Fibroblast of the conjunctiva (primary cell): ENCODE measurements at places on chromosomes 4 and X.

DNA sequence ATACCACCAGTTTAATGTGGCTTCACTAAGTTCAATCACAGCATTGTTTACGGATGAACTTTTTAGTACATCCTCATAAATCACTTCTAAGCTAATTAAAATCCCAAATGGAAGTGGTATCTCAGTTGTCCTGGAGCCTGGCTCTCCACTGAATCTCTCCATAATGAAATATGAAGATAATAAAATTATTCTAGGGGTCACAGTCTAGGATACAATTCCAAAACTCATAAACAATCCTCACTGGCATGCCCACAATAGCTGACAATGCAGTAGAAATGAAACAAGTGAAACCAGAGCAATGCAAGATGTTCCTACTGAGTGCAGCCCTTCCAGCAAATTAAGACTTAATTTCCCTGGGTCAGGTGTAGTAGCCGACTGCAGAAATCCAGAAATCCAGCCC, 47.3 kb upstream of the FAM9B start:
- DNase-seq = no peak

DNA sequence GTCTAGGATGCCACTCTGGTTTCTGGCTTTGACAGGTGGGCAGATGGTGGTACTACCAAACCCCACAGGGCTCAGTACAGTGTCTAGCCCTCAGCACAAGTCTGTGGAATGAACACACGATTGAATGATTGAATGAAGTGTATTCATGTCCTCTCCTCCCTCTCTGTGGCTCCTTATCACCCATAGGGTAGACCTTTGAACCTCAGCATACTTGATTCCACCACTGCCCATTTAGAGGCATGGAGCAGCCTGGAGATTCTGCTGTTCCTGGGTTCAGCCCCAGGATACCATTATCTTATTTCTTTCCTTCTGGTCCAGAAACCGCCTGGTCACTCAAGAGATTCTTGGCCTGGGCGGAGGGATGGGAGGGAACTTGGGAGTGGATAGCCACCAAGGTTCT, 53.9 kb downstream of the PRPS1 start:
- DNase-seq = no peak

DNA sequence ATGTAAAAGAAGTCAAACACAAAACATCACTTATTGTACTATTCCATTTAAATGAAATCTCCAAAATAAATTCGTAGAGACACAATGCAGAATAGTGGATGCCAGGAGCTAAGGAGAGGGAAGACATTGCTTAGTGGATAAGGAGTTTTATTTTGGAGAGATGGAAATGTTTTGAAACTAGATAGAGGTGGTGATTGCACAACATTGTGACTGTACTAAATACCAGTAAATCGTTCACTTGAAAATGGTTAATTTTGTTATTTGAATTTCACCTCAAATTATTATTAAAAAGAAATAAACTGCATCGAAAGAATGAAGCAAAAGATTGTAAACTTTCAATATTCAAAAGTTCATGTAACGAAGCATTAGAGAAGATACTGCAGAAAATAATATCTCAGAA, 9.7 kb upstream of the ACSL4 start:
- no peak for DNase-seq

GRCh38 chr4:14916554-14917297, 85.6 kb upstream of the CPEB2 start:
- no peak for DNase-seq

DNA sequence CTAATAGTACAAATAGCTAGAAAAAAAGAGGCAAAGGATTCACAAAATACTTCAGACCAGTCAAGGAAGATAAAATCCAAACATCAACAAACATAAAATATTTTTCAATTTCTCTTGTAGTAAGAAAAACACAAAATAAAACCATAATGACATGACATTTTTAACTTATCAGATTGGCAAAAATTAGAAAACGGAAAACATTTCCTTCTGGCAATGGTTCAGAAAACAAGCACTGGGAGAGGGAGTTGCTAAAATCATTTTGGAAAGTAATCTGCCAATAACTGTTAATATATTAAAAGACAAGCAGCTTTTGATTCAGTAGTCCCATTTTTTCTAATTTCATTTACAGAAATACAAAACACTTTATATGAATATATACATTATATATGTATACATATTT, 26.1 kb downstream of the TKTL2 start:
- DNase-seq = no peak

DNA sequence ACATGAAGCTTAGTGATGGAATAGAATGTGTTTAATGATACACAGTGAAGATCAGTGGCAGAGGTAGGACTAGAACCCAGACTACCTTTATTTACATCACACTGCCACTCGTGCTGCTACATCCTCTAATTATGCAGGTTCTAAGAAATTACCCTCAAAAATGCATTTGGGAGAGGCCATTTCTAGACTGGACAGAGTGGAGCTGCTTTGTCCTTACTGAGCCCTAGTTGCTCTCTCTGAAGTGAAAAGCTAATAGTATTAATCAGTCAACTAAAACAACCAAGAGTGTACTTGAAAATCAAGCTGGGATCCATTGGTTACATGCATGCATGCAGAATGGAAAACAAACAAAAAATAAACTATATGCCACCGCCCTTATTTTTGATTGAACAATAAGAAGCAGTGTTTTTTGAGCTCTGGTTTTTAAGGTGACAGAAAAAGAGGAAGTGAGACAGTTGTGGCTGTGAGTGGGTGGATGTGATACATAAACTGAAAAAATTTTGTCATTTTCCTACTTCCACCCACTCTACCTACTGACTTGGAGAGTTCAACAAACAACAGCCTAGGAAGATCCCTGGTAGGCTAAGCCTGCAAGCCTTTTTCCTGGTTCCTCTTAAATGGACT, 6.8 kb upstream of the VSIG4 start:
- no peak for DNase-seq

DNA sequence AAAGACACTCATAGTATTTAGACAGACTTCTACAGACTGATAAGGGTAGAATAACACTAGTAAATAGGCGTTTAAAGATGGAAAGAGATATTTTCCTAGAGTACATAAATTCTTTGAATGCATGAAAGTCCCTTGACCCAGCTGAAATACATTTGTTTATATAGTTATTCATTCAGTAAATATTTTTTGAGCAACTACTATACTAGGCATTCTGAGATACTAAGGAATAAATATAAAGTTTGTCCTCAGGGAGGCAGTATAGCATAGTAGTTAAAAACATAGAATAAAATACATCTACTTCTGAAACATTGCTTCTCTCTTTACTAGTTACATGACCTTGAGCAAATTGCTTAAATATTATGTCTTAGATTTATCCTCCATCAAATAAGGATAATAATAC, 27.4 kb downstream of the HMGN5 start:
- DNase-seq = peak; percentile 0

DNA sequence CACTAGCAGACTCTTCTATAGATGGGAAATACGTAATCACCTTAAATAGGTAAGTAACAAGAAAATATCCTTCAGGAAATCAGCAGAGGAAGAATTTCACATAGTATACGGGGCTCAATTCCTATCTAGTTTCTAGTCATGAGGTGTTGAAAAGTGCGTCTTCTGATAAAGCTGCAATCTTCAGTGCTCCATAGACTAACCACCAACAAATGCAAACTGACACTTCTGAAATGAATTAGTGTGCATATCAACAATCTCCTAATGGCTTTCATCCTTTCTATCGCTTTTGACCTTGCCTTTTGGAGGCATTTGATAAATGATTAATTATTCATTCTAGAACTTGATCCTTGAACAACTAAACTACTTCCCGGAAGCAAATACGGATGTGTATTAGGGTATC, 2306.6 kb upstream of the AGA start:
- no peak for DNase-seq

DNA sequence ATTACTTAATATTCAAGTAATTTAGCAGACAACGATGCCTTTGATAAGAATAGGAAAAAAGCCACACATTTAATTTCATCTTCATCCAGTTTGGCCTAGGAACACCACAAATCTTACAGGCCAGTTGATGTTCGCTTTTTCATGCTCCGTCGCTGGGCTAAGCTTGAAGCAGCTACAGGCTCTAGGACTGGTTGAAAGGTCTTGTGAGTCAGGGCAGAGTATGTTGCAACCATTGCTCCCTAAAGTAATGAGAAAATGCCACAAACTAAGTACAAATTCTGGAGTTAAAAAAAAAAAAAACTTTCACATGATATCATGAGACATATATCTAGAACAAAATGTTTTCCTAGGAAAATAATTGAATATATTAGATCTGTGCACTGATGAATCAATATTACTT, 123.8 kb downstream of the RPS6KA6 start:
- peak; percentile 68 for DNase-seq

DNA sequence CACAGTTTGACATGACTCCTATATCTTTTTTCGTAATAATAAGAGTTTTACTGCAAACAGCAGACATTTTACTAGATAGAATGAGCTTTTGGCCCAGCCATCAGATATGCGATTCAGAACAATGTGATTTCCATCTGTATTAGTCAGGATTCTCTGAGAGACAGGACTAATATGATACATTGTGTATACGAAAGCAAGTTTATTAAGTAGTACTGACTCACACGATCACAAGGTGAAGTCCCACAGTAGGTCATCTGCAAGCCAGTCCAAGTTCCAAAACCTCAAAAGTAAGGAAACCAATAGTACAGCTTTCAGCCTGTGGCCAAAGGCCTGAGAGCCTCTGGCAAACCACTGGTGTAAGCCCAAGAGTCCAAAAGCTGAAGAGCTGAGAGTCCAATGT, 24.1 kb downstream of the CXCL8 start:
- DNase-seq = no peak

- DNase-seq = no peak
Measured at GRCh38 chrX:56729152-56729850, at the start of gene NBDY. Gene NBDY, plus strand, starts transcription at chrX:56729243. Its CDS starts 111 bp downstream, at chrX:56729354.

DNA sequence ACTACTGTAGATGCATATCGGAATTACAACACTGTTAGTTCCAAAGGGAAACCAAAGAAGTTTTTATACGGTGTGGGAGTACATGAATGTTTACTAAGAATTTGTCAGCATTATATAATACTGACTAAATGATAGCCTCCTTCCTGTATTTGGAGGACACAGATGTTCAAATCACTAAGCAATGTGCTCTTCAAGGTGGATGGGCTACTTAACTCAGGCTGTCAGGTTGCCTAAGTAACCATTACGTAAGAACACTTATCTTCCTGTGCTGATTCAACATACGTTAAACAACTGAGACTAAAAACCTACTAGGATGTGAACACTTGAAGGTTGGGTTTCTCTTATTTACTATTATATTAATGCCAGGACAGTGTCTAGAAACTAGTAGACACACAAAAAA, 81.9 kb upstream of the HPGD start:
- no peak for DNase-seq

DNA sequence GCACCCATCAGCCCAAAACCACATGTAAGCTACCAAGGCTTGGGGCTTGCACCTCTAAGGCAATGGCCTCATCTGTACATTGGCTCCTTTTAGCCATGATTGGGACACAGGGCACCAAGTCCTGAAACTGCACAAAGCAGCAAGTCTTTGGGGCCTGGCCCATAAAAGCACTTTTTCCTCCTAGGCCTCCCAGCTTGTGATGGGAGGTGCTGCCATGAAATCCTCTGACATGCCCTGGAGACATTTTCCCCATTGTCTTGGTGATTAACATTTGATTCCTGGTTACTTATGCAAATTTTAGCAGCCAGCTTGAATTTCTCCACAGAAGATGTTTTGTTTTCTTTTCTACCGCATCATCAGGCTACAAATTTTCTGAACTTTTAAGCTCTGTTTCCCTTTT, 58.5 kb upstream of the PABPC4L start:
- no peak for DNase-seq

DNA sequence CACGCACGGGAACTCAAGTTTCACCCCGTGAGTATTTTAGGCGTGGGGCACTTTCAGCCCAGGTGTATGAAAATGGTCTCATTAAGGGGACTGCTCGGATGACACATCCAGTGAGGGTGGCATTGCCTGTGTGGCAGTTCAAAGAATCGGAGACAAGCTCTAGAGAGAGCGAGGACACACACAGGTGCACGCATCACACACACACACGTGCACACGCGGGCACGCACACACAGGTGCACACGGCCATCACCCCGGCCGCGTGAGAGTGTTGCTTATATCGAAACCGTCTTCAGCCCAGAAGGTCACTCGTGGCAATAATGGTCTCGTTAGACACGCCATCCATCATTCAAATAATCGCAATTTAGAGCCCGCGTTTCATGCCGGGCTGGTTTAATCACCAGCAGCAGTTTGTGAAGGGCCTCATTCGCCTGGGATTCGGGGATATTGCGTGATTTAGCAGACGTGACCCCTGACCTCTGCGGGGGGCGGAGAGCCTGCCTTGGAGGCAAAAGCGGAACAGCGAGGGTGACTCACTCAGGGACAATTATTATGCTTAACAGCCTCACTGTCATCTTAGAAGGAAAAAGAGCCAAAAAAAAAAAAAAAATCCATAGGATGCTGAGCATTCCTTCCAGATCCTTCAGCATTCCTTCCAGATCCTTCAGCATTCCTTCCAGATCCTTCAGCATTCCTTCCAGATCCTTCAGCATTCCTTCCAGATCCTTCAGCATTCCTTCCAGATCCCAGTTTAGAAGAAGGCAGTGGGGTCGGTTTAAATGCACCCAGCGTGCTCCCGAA, 89.4 kb upstream of the PPP2R3B start:
- no peak for DNase-seq

- DNase-seq = peak; percentile 10
Measured at GRCh38 chr4:30600246-30601017, 119.7 kb upstream of the PCDH7 start.

DNA sequence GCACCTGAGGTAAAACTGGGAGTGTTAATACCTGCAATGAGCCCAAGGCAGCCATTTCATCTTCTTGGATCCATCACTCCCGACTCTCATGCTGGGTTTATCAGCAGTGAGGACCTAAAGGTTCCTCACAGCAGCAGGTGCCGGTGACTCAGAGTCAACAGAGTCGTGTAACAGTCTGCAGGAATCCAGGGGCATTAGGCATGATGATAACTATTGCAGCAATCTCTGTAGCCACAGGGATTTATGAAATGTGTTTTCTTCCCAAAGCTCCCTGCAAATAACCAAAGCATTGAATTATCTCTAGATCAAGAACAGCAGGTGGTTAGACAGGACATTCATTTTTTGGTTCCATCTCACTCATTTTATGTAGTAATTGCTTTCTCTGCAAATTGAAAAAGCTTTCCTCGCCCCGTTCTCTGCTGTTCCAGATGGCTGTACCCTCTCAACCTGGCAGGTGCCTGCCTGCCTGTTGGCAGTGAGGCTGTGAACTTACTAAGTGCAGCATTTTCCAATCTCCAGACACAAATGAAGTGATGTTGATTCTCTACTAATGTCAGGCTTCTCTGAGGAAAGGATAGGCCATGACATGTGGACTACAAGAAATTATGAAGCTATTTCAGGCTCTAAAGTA, 48.1 kb upstream of the TSPAN7 start:
- DNase-seq = no peak

DNA sequence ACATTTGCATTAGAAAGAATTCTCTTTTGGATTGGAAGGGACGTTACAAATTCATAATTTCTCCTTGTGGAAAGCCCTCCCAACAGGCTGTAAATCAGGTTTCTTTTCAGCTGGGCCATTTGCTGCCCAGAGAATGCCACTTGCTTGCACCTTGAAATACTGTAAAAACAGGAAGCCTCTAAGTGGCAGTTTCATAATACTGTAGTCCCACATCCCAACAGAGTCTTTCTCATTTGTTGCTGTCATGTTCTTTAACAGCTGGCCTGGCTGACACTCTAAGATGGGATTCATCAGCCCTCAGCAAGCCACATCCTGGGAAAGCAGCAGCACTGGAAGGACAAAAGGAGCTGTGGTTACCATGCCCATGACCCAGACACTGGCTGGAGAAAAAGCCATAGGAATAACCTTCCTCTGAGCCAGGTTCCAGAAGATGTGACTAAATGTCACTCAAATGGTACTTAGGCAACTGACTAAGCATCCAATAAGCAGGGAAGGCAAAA, 221.9 kb upstream of the MBNL3 start:
- DNase-seq = no peak

- peak; percentile 1 for DNase-seq
Measured at GRCh38 chrX:39848243-39848642, 249.5 kb downstream of the BCOR start.
